SJSA1 (cell line): ENCODE measurements at places on chromosomes 7 and 10. TPM values are rescaled to one million over a fixed set of nuclear protein-coding genes. Genes with fewer than 3 reads are reported as not detected.

Gene GRID1
- 0.05 TPM in 1 of 2 replicates, not detected in the other for total RNA-seq

Gene WEE2
- total RNA-seq = not detected in 2 replicates

Gene TRPV6
- under 0.01 TPM in 1 of 2 replicates, not detected in the other for total RNA-seq

Gene NUDT1
- 50.7 and 86.5 TPM in 2 replicates for total RNA-seq
